ENCODE measurements at places on chromosomes 4 and X.
A peak's percentile ranks its signal among the peaks of the same experiment; 100 is the strongest.

GRCh38 chrX:54452920-54453319, 12.7 kb downstream of the TSR2 start:
- DNase-seq: peak; percentile 45

- DNase-seq: no peak
Observed at GRCh38 chr4:23070848-23071570, 378.3 kb downstream of the GBA3 start.

GRCh38 chrX:115448146-115448545, 112.8 kb upstream of the PLS3 start:
- DNase-seq: no peak

DNA sequence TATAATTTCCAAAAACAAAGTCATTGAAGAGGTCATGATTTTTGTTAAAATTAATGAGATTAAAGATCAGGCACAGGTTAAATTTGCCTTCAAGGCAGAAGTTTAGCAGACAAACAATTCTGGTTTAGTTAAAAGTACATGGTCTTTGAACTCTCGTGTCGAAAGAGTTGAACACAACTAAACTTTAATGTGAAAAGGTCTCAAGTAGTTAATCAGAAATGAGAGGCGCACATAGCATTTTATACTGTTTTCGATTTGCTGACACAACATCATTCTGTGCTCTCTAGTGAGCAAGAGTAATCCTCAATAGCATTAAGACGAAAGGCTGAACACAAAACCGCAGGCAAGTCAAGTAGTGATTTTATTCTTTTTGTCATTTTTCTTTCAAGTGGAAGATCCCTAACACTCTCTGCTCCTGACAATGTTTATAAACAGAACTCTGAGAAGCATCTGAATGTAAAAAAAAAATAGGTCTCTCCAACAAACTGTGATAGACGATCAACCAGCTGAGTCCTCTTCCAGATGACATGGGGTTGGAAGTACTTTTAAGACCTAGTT, 49.8 kb downstream of the SH3RF1 start:
- DNase-seq: no peak

GRCh38 chr4:143441678-143442077, 71.8 kb upstream of the SMARCA5 start:
- no peak for DNase-seq

- no peak for DNase-seq
Observed at GRCh38 chr4:126209147-126209546, 894.4 kb downstream of the FAT4 start.
